ENCODE measurements at places on chromosomes 6 and 20.

GRCh38 chr6:25173951-25174474 lies 105.2 kb upstream of the CARMIL1 start:
- no peaks in the 10 kb centered on the region for H3K36me3 ChIP-seq
- DNase-seq: peak; percentile 96
- H3K4me1 ChIP-seq: peaks cover 57% of the 10 kb centered on the region
- peak overlapping the region; percentile 81 for H3K27ac ChIP-seq
- H3K27me3 ChIP-seq: no peaks in the 10 kb centered on the region

- H3K4me1 ChIP-seq: no peaks in the 10 kb centered on the region
- H3K27ac ChIP-seq: no peak overlapping the region
- DNase-seq: no peak
- H3K4me3 ChIP-seq: no peak overlapping the region
Observed at GRCh38 chr20:2518558-2518957, 9.8 kb upstream of the ZNF343 start.

DNA sequence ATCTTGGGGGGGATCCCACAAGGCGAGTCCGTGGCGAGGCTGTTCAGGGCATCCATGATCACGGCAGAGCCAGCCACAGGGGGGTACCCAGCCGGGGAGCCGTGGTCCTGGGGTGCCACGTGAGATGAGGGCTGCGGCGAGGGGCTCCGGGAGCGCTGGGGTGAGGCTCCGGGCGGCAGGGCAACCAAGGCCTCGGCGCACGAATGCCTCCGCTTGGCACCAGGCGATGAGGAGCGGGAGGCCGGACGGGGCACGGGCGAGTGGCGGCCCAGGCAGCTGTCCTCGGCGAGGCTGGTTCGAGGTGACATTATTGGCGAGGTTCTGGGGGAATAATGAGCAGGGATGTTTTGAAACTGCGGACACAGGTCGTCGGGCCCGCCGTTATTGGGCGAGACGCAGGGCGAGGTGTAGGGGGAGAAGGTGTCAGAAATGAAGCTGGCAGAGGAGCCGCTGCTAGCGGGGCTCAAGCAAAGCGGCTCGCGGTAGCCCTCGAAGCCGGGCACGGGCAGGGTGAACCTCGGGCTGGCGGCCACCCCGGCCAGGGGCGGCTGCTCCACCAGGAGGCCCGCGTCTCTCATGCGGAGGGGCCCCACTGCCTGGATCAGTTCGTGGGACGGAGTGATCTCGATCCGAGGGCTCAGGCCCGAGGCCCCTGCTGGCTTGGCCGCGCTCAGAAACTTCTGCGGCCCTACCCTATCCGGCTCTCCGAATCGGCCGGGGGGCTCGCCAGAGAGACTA lies 19.1 kb downstream of the NFATC2 start:
- H3K27me3 ChIP-seq: no peaks in the 10 kb centered on the region
- DNase-seq: no peak
- H3K27ac ChIP-seq: no peak overlapping the region
- no peak overlapping the region for H3K4me3 ChIP-seq

- no peak overlapping the region for H3K27ac ChIP-seq
- no peaks in the 10 kb centered on the region for H3K36me3 ChIP-seq
- no peak for DNase-seq
- H3K27me3 ChIP-seq: no peaks in the 10 kb centered on the region
- no peaks in the 10 kb centered on the region for H3K4me1 ChIP-seq
- no peak overlapping the region for H3K4me3 ChIP-seq
Observed at GRCh38 chr6:158938220-158938619, 61.8 kb downstream of the RSPH3 start.

DNA sequence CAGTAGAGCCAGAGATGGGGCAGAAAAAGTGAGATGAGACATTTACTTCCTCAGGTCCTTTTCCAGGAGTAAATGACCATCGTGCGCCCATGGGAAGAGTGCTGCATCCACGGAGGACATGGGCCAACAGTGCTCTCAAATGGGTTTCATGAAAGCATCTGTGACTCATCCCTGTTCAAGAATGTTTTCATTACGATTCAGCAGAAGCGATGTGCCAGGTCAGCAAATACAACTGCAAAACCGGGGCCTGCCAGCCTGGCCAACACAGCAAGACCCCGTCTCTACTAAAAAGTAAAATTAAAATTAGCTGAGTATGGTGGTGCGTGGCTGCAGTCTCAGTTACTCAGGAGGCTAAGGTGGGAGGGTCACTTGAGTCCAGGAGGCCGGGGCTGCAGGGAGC lies 125.1 kb downstream of the LY86 start:
- peak overlapping the region; percentile 99 for H3K27ac ChIP-seq
- H3K27me3 ChIP-seq: no peaks in the 10 kb centered on the region
- peak; percentile 53 for DNase-seq

- no peak overlapping the region for H3K4me3 ChIP-seq
- H3K4me1 ChIP-seq: peaks cover 15% of the 10 kb centered on the region
Observed at GRCh38 chr6:161169696-161170095, 104.2 kb downstream of the AGPAT4 start.

Measured in PC-3 (cell line).